ENCODE measurements at places on chromosomes 5 and 9. TPM values are rescaled to one million over a fixed set of nuclear protein-coding genes. Genes with fewer than 3 reads are reported as not detected.

- no peak for DNase-seq
Observed at GRCh38 chr5:2441495-2442180, 309.8 kb downstream of the IRX2 start.

- DNase-seq: no peak
Observed at GRCh38 chr9:123742009-123742767, 187.7 kb downstream of the DENND1A start.

DNA sequence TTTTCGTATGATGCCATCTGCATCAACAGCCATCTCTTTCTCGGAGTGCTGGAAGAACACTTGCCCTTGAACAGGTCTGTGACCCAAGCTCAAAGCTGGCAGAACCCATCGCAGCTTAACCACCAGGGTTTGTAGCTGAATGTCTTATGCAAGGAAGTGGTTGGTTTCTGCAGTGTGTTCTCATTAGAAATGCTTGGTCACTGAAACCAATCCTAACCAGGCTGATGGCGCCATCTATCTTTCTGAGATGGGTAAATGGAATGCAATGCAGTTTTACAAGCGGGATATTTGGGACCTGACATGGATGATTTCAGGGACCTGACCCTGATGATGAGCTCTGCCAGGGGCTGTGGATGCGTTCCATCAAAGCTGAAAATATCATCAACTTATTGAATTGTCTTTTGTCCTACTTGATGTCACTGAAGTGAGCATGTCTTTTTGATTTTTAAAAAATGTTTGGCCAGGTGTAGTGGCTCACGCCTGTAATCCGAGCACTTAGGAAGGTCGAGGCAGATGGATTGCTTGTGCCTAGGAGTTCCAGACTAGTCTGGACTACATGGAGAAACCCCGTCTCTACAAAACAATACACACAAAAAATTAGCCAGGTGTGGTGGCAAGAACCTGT lies 28.7 kb downstream of the DMRT3 start:
- peak; percentile 61 for DNase-seq

DNA sequence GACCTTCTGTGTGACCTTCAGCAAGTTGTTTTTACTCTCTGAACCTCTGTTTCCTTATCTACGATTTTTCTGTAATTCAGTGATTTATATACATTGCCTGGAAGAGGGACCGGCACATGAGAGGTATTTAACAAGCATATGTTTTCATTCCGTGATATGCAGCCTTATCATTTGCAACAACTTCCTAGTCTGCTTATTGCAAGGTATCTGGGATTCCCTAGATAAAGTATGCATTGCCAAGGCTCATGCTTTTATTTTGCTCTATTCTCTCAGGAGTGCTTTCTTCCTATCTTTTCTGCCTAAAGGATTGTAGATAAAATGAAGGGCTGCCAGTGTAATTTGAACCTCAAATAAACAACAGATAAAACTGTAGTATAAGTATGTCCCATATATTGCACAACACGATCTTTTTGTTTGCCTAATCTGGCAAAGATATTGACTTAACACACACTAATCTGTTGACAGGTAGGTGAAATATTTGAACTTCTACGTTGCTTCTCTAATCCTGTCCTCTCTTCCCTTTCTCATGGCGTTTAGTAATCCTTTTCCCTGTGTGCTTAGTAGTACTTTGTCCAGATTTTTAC lies 377.2 kb upstream of the TNC start:
- DNase-seq: no peak

DNA sequence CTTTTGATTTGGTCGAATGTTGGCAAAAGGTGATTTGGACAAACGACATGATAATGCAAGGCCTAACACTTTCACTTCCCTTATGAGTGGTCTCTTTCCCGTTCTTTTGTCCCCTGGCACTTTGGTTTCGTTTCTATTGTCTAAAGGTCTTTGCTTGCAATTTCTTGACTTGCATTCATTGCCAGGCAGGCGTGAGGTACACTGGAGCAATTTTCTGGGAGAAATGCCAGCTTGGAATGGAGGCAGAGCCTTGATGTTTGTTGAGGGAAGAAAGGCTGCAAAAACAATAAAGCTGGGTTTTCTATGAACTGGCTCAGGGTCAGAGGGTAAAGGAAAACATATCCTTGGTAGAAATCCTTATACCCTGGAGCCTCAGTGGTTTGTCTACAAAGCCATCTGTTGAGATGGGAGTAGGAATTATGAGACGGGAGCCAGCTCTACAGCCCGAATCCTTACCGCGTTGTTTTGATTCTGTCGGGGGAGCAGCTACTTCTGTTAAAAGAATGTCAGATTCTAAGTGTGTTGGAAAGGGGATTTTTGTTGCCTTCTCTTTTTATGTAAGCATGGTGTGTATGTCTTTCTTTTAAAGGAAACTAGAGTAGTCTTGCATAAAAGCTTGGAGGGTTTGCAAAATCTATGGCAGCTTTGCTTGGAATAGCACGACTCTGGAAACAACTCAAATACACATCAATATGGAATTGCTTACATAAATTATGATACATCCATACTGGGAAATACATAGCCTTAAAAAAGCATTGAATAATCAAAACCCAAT lies 158.9 kb downstream of the RMI1 start:
- DNase-seq: peak; percentile 9

DNA sequence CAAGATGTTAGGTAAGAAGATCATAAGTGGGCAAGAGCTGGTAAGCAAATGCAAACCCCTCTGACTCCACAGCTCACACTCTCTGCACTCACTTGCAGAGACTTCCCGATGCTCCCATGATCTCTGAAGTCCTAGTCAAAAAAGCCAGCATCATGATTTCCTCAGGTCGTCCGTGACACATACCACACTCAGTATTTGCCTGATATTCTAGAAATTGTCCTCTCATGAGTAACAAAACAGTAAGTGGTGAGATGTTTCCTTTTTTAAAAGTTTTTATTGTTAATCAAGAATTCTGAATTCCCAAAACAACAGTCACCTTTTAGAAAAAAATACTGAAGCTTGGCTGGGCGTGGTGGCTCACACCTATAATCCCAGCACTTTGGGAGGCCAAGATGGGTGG lies 194.6 kb downstream of the DENND1A start:
- DNase-seq: no peak

DNA sequence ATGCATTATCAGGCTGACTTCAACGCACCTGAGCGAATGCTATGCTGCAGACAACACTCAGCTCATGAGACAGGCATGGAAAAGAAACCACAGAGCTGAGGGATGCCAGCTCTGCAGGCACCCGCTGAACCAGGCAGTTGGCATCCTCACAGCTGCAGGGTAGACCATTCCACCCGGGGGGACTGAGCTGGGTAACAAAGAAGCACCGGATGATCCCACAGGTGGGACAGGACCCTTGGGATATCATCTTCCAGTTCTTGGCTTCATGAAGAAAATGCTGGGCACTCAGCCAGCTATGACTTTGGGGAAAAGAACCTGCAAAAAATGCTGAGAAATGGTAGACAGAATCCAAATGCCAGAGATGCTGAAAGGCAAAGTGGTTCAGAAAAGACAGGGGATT lies 9.6 kb downstream of the EPB41L4B start:
- DNase-seq: peak; percentile 61

DNA sequence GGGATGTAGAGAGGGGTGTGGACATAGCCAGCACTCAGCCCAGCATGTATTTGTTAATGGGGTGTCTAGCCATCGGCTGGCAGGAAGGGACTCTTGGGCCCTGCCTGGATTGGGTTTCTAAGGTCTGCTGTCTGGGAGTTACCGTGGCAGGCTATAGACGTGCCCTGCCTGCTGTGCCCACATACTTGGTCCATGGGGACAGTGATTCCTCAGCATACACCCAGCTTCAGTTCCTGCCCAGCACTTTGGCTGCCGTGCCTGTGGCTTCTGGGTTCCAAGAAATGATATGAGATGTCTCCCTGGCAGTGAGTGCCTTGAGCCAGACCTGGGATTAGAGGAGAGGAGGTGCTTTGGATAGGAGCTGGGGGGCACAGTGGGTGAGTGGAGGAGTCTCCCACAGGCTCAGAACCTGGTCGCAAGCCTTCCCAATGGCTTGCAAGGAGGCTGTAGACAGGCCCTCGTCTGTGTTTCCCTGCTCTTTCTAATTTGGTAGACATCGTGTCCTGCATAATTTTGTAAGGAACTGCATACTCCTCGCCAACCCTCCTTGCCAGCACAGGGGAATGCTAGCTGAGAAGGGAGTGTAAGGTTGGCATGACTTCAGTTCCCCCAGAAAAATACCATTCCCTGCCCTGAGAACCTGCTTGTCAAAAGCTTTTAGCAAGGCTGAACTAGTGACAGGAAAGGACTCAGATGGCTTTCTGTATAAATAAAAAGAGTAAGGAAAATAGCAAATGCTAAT lies 287.9 kb downstream of the ZSWIM6 start:
- DNase-seq: no peak

DNA sequence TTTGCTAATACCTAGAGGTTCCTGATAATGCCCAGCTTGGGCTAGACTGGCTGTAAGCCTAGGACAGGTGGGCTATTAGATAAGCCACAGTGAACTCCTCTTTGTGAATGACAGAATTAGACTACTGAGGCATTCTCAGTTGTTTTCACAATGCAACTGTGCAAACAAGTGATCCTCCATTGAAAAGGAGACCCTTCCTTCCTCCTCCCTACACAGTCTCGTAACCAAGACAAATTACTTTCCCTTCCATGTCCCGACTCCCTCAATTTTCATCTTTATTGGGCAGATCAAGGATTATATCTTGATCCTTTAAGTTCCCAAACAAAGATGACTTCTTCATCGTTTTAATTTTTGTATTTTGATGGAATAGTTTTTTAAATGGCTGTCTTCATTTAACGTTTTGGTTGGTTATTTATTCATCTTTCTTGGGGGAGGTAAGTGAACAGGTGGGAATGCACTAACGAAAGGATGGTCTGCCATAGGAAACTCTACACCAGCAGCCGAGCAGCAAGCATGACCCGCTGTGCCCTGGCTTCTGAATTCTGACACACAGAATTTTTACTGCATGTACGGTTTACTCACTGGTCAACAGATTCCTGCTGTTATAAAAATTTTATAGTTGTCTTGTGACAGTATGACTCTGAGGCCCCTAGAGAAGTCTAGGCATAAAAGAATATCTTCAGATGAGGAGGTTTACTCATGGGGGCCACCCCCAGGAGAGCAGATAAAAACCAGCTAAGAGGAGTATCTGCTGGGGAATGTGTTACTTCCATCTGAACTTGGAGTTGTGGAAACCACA lies 137.5 kb upstream of the TUT7 start:
- no peak for DNase-seq

GRCh38 chr9:89850153-89850552 lies 245.3 kb downstream of the GADD45G start:
- no peak for DNase-seq

LCN12 gene
- polyA plus RNA-seq: 0.09 TPM

PAPPA gene
- polyA plus RNA-seq: 0.06 TPM

CCNI2 gene
- 0.09 TPM for polyA plus RNA-seq

EPB41L4B gene
- polyA plus RNA-seq: 3.3 TPM

TEX48 gene
- polyA plus RNA-seq: not detected

Measured in mammary epithelial cell (primary cell).